ENCODE measurements at places on chromosomes 1 and 21.

GRCh38 chr1:119910618-119911017 is 14.3 kb upstream of the ADAM30 start:
- no peak for DNase-seq

GRCh38 chr1:88985032-88985431 is 7.4 kb downstream of the KYAT3 start:
- DNase-seq, result peak; percentile 26

DNA sequence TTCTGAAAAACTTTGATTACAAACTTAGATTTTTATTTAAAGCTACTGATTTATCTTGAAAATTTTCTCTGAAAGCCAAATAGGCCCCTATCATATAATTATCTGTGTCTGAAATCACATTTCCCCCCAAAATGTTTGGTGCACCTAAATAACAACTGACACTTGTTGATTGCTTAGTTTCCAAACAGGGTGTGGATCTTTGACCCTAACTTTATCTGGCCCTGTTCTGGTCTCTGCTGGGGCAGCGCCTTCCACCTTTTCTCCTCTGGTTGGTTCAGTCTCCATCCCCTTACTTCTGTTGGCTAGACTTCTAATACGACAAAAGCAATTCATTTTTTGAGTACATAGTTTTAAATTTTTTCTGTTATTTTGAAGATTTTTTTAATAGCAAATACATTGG is 10.2 kb upstream of the OTUD7B start:
- DNase-seq, result no peak

DNA sequence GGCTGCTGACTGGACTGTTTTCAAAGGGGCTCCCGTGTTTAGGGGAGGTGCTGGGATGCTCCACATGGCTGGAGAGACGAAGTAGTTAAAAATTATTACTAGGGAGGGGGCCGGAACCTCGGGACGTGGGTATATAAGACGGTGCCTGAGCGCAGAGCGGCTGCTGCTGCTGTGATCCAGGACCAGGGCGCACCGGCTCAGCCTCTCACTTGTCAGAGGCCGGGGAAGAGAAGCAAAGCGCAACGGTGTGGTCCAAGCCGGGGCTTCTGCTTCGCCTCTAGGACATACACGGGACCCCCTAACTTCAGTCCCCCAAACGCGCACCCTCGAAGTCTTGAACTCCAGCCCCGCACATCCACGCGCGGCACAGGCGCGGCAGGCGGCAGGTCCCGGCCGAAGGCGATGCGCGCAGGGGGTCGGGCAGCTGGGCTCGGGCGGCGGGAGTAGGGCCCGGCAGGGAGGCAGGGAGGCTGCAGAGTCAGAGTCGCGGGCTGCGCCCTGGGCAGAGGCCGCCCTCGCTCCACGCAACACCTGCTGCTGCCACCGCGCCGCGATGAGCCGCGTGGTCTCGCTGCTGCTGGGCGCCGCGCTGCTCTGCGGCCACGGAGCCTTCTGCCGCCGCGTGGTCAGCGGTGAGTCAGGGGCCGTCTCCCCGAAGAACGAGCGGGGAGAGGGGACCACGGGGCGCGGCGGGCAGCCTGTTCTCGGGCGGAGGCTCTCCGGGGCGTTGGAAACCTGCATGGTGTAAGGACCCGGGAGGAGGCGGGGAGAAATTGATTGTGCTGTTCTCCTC is at the start of gene CHODL:
Gene CHODL (plus strand): TSS at position 163 of the 793 bp plus-strand sequence. CDS start 391 bp downstream, at position 554.
- no peak for DNase-seq

DNA sequence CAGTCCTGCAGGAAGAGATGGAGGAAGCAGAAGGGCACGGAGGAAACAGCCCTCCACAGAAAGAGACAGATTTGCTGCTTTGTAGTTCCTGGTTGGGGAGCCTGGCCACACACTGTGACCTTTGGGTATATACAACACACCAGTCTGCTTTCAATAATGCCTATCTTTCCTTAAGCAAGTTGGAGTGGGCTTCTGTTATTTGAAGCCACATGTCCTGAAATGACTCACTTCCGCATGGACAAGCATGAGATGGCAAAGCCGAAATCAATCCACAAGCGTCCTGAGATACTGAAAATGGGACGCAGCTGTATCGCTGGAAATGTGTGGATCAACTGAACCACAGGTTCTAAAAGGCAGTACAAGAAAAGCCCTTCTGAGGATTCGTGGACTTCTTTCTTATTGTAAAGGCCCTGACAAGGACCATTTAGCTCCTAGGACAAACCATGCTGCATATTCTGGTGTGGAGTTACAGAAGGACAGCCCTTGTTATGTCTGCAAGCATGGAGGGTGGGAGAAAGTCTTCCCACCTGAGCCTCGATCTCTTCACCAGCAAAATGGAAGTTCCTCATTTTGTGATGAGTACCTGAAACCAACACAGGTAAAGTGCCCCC is 22.7 kb upstream of the FHAD1 start:
- no peak for DNase-seq

GRCh38 chr1:17168091-17168876 is 36.6 kb upstream of the PADI1 start:
- no peak for DNase-seq

DNA sequence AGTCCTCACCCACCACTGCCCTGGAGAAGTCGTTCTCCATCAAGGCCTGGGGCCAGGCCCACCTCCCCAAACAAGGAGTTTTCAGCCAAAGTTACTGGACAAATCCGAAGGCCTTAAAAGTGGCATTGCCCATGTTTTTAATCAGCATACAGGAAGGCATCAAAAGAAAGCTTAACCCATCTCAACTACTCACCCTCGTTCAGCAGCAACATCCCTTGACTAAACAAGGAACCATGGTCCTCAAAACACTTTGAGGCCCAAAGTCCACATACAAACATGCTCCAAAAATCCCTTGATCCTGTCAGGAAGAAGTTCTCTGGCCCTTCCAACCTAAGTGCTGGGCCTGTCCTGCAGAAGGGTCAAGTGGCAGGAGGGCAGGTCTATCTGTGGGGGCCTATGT is 1.6 kb downstream of the CAPZB start:
- DNase-seq, result no peak

- DNase-seq, result no peak
Measured at GRCh38 chr1:24426744-24427544, 11.3 kb downstream of the NIPAL3 start.

DNA sequence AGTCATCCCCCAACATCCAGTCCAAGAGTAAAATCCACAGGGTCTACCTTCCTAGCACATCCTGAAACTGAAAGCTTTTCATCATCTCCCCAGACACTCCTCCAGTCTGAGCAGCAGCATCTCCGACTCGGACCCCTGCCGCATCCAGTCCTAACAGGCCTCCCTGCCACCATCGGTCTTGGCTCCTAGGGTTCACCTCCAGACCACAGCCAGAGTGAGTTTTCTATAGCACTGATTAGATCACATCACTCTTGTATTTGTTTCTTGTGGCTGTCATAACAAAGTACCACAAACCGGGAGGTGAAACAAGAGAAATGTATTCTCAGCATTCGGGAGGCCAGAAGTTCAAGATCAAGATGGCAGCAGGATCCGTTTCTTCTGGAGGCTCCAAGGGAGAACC is 187.8 kb downstream of the TOMM20 start:
- no peak for DNase-seq

GRCh38 chr21:35988416-35989137 is 71.7 kb downstream of the SETD4 start:
- no peak for DNase-seq

- no peak for DNase-seq
Measured at GRCh38 chr1:9985001-9985400, 12.0 kb upstream of the RBP7 start.

GRCh38 chr1:166013232-166013631 is 153.6 kb downstream of the FAM78B start:
- DNase-seq, result no peak

DNA sequence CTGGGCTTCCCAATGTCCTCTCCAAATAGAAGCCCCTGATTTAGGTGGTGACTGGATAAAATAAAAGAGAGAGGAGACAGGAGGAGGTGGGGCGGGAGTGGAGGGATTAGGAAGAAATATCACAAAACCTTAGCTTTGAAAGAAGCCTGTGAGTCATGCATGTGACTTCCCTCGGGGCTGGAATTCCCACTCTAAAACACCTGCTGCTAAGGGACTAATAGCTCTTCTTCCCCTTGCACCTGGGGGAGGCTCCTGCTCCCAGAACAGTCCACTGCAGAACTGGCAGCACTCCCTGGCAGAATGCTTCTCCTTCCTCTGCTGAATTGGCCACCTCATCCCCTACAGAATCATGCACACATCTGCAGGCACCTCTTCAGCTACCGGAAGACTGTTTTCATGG is 207.2 kb downstream of the ATG4C start:
- no peak for DNase-seq

- DNase-seq, result no peak
Measured at GRCh38 chr21:45167796-45168222, 93.4 kb downstream of the ADARB1 start.

- DNase-seq, result no peak
Measured at GRCh38 chr1:8201331-8201861, 116.5 kb upstream of the SLC45A1 start.

Measured in NCI-H774 (cell line).